ENCODE measurements at places on chromosomes 6 and 20.

DNA sequence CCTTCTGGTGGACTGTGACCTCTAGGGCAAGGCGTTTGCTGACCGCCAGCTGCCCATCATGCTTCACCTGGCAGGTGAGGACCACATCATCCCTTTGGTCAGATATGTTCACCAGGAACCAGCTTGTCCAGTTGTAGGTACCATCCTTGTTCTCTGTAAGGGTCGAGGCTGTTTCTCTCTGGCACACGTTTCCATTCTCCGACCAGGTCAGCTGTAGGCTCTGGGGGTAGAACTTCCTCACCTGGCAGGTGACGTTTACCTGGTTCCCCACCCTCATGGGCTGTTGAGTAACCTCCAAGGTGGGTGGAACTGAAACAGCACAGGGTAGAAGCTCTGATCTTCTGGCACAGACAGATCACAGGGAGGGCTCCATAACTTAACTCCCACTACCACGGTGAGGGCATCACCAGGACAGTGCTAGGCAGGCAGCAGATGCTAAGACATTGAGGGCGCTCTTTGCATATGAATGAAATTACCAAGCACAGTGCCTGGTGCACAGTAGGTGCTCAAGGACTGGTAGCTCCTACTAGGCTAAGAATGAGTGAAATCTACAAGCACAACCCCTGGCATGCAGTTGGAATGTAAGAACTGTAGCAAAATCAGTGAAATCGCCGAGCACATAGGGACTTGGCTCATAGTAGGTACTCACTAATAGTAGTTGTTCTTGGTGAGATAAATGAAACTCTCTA lies 15.6 kb upstream of the SIRPB1 start:
- DNase-seq = no peak

DNA sequence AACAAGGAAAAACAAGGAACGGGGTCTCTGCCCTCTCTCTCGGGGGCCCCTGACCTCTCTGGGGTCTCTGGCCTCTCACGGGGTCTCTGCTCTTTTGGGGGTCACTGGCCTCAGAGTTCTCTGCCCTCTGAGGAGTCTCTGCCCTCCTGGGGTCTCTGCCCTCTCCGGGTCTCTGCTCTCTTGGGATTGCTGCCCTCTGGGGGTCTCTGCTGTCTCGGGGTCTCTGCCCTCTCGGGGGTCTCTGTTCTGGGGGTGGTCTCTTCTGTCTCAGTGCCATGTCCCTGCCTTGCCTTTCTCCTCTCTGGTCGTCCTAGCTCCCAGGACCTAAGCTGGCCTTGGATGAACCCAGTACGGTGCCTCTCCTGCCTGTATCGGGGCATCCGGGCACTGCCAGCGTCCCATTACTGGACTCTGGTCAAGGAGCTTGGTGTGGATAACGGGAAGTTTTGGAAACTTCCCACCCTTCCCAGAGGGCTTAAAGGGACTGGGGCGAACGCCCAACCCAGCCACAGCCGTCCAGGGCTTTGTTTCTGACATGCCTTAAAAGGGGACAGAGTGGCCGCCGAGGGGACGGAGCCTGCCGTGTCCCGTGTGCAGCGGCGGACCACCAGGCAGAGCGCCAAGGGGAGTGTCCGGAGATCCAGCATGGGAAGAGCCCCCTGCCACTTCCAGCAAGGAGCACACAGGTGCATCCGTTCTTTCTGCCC lies 24.7 kb upstream of the MRGBP start:
- no peak for DNase-seq

DNA sequence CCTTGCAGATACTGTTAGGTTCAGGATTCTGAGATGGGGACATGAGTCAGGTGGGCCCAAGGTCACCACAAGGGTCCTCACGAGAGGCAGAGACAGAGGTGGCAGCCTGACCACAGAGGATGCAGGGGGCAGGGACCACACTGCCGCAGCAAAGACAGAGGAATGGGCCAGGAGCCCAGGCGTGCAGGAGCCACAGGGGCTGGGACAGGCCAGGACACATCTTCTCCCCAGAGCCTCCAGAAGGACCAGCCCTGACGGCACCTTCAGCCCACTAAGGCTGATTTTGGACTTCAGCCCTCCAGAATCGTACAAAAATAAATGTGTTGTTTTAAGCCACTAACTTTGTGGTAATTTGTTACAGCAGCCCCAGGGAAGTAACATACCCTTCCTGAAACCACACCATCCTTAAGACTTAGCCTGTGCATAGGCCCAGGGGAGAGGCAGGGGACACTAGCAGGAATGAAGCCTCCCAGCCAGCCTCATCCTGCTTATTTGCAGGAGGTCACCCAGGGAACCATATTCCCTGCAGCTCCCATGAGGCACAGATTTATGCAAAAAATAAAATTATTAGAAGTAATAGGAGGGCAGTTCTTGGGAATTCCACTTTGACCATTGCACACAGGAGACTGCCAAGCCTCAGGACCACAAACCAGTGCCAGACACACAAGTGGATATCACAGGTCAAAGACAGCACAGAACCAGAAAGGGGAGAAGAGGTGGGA lies 119.3 kb upstream of the CST7 start:
- DNase-seq = no peak

- DNase-seq = no peak
Observed at GRCh38 chr20:35319192-35319870, 27.1 kb upstream of the FAM83C start.

- no peak for DNase-seq
Observed at GRCh38 chr6:88933521-88933920, 29.9 kb downstream of the RNGTT start.

DNA sequence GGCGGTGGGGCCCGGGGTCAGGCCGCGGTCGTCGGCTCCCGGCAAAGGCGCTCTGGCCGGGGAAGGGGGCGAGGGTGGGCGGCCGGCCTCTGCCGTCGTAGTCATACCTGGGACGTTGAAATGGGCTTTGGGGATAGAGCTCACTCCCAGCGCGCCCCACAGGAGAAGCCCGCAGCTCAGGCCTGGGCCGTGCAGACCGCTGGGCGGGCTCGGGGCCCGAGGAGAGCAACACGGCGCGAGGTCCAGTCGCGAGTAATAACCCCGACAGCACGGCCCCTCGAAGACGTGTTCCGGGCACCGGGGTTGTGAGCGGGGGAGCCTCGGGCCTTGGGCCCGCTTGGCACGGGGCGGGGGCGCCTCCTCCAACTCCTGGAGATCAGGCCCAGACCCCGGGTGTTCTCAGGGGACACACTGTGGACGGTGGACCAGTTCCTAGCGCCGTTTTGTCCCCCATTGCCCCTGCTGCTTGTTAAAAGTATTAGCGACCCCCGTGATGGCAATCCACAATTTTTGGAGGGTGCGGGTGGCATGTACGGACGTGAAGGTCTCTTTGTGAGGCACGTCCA lies 10.9 kb downstream of the FOXC1 start:
- DNase-seq = no peak

DNA sequence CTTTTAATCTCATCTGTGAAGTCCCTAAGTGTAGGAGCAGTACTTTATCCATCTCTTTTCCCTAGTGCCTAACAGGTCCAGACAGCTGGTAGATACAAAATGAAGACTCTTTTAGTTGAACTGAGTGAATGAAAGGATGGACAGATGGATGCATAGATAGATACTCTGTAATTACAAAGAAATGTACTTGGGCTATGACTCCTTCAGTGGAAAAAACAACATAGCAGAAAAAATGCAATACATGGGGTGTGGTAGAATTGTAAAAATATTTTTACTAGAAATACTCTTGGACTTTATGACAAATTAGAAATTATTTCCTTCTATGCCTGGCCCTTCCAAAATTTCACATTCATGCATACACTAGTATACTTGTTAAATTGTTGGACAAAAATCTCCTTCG lies 29.3 kb downstream of the KCNQ5 start:
- DNase-seq = no peak

DNA sequence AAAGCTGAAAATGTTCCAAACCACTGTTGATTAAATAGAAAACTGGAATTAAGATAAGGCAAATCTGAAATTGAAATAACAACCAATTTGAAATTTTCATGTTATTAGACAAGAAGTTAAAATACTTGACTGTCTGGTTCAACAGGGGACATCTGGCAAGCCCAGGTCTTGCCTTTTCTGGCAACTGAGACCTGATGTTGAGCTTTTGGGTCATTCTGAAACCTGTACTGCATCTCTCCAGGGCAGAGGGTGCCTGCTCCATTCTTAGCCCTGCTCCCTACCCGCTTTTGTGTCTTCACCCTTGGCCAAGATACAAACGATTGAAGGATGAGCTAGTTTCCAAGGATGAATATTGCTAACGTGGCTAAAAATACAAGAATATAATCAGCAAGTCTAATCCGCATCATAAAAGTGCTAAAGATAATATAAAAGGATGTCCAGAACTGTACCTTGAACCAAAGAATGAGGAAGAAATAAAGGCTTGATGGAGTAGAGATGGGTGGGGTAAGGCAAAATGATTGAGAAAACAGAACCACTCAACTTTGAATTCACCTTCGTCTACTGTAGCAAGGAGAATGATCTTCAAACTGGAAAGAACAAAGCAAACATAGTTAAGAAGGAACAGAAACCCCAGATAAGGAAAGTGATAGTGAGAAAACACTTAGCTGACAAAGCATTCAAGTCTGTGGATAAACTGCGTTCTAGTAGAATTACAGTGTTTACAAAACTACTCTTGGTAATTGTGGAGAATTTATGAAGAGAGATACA lies 109.8 kb upstream of the MAN1A1 start:
- no peak for DNase-seq

DNA sequence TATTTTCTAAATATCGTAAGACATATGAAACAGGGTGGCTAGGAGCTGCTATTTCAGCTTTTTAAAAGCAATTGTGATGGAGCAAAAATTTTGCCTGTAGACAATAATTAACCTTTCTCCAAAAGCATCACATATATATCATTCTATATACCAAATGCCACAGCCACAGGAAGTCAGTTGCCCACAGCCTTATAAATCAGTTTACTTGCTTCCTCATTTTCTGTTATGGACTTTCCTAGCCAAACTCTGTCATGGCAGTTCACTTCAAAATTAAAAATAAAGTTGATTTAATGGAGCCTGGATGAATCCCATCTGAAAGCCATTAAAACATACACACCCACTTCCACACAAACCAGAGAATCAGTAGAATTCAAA lies 93.4 kb upstream of the NHSL1 start:
- DNase-seq = no peak

Measured in RKO (cell line).